ENCODE measurements at places on chromosomes 13 and 19.

GRCh38 chr13:74465271-74465670, 331.1 kb upstream of the KLF12 start:
- DNase-seq = no peak

DNA sequence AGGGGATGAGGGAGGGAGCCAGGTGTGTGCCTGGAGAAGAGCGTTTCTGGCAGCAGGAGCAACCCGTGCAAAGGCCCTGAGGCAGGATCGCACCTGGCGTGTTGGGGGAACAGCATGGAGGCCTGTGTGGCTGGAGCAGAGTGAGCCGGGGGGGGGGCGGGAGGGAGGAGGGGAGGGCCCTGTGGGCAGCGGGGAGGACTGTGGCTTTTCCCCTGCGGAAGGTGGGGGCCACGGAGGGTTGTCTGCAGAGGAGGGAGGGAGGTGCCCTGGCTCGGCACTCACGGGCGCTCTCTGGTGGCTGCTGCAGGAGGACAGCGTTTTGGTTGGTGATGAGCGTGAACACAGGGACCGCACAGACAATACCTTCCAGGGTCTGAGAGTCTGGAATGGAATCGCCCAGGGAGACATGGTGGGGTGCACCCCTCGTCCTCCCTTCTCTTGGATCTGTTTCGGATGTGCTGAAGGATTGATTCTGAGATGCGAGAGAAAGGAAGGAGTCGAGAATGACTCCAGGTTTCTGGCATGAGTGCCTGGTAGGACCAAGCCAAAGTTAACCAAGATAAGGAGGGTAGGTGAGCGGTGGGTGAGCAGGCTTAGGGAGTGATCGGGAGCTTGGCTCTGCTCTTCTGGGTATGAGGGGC, 6.5 kb downstream of the RAB11B start:
- no peak for DNase-seq

- no peak for DNase-seq
These were observed 1.6 kb downstream of the MZF1 start for GRCh38 chr19:58571575-58571947.

- no peak for DNase-seq
These were observed 10.1 kb upstream of the ACER1 start for GRCh38 chr19:6343462-6343861.

DNA sequence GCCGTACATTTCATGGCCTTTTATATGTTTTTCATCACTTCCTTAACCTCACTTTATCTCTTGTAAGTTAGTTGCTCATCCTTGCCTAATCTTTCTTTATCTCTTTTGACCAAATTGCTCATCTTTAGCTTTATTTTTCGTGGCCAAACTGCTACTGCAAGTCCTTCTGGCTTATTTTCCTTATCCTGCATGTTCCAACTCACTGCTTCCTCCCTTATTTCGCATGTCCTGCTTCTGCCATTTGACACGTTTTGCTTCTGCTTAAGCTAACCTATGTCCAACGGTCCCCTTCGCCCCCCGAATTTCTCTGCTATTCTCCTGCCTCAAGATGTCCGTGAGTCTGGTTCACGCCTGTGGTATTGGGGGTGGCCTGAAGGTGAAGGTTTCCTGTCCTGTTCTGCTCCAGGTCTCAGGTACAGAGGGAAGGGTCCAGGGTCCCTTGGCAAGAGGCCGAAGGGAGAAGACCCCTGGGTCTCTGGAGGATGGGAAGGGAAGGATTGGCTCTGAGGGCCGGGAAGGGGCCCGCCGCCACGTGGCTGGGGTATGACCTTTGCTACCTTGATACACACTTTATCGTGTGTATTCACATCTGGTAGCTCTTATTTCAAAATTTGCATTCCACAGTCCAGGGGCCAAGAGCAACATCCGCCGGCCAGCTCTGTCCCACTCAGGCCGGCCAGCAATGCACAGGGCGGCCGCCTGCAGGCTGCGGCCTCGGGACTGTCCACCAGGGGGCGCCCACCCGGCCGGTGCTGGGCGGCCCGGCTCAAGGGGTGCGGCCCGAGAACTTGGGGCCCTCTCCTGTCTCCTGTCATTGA, 2.9 kb upstream of the C19orf85 start:
- DNase-seq = no peak

- DNase-seq = no peak
These were observed 2.2 kb downstream of the FLT1 start for GRCh38 chr13:28492569-28493367.

DNA sequence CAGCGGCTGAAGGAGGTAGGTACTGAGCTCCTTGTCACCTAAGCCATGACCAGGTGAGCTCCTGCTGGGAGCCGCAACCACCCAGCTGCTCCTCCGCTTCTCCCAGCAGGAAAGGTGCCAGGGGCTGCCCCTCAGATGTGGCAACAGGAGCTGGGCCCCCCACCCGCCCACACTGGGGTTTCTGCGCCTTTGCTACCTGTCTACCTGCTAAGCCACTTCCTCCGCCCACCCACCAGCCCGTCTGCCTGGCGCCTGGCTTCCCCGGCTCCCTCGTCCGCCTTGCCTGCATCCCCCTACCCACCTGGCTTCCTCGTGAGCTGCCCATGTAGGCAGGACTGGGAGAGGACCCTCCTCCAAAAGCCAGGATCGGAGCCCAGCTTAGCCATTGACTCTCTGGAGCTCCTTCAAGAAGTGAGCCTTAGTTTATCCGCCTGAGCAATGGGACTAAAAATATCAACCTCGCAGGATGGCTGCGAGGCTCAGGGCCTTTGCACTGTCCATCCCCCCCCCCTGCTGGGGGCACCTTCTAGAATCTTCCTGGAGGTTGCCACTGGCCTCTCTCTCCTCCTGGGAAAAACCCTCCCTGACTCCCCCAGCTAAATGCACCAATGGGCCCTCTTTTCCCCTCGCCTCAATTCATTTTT, 55.8 kb upstream of the KLF2 start:
- no peak for DNase-seq

DNA sequence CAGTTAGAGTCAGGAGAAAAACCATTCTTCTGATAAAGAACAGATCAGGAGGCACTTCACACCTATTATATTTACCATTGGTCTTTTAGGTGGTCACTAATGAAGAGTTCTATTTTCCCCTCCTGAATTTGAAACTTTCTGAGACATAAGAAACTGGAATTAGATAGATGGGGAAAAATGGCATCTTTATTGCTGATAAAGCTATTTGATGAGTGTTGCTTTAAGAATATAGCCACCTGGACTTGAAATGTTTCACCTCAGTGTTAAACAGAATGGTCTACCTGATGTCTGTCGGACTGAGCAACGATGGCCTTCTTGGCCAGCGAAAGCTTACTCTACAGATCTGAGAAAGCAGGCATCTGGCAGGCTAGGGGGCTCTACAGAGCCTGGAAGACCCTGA, 107.0 kb downstream of the SLITRK5 start:
- DNase-seq = no peak

GRCh38 chr19:43847246-43847645, 20.1 kb downstream of the ZNF283 start:
- DNase-seq = no peak

DNA sequence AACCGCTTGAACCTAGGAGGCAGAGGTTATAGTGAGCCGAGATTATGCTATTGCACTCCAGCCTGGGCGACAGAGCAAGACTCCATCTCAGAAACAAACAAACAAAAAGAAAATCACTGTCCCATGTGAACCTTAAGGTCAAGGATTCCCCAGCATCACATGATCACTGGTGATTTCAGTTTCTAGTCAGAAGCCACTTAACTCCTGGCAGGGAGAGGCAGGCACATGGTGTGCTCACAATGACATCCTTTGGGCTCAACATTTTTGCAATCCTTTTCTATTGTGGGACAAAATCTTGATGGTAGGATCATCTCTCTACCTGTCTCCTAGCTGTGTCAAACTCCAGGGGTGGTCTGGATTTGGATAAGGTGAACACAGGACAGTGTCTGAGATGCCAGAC, 12.1 kb downstream of the AKAP8 start:
- DNase-seq = no peak

DNA sequence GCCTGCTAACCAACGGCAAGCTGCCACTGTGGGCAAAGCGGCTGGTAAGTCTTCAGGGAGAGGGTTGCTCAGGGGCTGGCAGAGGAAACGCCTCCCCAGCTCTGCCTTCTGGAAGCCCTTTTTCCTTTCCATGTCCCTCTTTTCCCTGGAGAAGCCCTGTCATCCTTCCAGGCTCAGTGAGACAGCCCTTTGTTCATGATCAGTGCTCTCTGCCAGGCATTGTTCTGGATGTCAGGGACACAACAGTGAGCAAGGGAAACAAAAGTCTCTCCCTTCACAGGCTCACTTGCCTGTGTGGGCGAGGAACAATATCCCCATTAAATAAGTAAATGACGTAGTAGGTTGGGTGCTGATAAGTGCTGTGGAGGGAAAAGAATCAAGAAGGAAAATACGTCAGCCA, 13.9 kb upstream of the OVOL3 start:
- DNase-seq = no peak

GRCh38 chr13:45410001-45410400, 8.2 kb downstream of the SLC25A30 start:
- DNase-seq = no peak

DNA sequence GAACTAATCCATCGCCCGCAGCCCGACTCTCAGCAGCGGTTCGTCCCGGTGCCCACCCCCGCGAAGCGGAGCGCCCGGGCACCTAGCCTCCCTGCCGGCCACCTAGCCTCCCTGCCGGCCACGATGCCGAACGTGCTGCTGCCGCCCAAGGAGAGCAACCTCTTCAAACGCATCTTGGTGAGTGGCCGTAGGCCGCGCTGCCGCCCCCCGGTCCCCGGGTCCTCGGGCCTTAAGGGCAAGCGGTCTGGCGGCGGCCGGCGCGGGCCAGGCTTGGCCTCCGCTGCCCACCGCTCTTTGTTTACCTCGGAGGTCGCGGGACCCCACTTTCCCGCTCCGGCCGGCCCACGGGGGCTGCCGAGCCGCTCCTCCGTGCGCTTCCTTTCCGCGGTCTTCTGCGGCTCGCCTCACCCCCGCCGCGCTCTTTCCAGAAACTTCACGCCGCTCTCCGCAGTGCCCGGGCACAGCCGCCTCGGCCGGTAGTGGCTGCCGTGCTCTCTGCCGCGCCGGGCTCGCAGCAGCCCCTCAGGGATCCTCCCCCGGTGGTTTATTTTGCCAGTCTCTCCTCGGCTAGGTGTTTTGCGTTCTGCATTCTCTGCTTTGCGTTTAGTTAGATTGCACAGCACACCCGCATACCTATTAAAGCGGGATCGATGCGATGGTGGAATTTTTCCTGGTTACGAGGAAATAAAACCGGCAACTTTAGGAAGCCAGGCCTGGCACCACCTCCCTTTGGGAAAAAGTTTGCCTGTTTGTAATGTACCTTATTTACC, 524 bp downstream of the NAA16 start:
- no peak for DNase-seq

GRCh38 chr13:44040070-44040817, 160.5 kb downstream of the LACC1 start:
- no peak for DNase-seq

GRCh38 chr19:10644260-10645007, 9.7 kb upstream of the ILF3 start:
- DNase-seq = peak; percentile 50

DNA sequence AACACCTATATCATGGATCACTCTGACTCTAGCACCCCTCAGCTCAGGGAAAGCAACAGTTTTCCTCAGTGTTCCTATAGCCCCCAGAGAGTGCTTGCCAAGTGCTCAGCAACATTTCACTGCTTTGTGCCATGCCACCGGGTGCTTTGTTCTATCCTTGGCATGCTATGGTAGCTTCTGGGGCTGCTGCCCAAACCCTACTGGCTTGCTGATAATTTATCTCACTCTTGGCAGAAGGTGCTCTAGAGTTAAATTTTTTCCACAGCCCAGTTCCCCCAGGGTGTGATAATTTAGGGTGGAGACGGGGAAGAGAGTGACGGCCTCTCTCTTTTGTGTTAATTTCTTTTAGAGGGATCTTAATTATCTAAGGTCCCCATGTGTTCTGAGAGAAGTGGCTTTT, 12.6 kb upstream of the CSNK1A1L start:
- no peak for DNase-seq

DNA sequence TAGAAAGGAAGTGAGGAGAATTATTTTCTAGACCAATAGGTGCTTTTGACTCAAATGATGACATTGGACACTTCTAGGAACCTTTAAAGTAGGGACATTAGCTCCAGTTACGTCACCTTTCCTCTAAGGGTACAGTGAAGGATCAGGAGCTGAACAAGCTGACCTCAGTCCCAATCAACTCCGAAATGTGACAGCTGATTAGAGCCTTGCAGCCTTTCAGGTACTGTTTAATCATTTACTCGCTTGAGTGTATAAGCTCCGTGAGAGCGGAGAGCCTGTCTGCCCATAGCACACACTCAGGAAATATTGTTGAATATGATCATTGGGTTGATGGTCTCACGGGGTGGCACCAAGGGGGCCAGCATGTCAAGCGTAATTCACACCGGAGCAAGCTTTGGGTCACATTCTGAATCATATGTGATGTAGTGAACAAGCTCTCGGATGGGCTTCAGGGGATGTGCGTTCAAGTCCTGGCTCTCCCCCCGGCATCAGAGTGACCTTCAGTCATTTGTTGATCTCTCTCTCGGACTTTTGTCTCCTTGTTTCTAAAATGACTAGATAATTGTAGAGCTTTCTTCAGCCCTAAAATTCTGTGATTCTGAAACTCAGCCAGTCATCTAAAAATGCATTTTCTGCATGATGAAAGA, 141.9 kb downstream of the ZIC5 start:
- no peak for DNase-seq

DNA sequence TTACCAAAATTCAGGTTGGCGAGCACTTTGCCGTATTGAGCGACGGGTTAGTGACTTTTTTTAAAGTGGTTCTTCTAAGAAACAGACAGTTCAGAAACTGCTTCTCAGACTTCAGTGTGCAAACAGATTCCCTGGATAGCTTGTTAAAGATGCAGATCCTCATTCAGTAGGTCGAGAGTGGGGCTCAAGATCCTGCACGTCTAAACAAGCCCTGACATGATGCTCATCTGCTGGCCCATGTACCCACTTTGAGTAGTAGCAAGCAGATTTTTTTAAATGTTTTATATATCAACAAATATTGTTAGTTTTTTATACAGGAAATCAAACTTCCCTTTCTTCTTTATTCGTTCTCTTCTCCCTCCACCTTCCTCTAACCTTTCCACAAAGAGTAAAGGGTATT, 7.3 kb downstream of the METTL21C start:
- DNase-seq = no peak

GRCh38 chr13:42969565-42970172, 22.4 kb downstream of the EPSTI1 start:
- no peak for DNase-seq

- DNase-seq = no peak
These were observed 125.2 kb upstream of the OBI1 start for GRCh38 chr13:78784014-78784750.

GRCh38 chr19:2330632-2331284, 2.3 kb downstream of the SPPL2B start:
- DNase-seq = no peak

GRCh38 chr13:33341861-33342452, 56.4 kb upstream of the STARD13 start:
- no peak for DNase-seq

DNA sequence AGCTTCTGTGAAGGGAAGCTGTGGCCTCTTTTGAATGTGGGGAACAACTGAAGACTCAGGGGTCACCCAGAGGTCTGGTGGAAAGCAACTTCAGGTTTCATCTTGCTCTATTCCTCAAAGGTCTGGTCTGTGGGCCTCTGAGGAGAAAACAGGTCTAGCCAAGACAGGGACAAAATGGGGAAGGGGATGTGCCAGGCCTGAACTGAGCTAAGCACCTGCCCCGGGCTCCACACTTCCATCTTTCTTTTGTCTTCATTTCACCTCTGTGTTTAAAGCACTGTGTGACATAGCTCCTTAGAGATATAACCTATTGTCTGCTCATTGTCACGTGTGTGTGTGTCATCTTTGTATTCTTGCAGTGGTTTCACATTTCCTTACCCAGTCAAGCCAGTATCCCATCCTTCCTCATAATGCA, 19.9 kb upstream of the GDF15 start:
- DNase-seq = no peak

Measured in NCI-H510A (cell line).